ENCODE measurements at places on chromosomes 1 and 21. TPM values are rescaled to one million over a fixed set of nuclear protein-coding genes. Genes with fewer than 3 reads are reported as not detected.

The TMEM82 gene
- total RNA-seq, result not detected

The C1orf87 gene
- total RNA-seq, result not detected

The SLC9C2 gene
- not detected for total RNA-seq

The SYT6 gene
- not detected for total RNA-seq

The GADD45A gene
- 27.4 TPM for total RNA-seq

The ZNF695 gene
- 0.63 TPM for total RNA-seq

The ANGPTL3 gene
- not detected for total RNA-seq

The FAM110D gene
- total RNA-seq, result not detected

The SYT11 gene
- total RNA-seq, result 19.0 TPM

The ADAMTSL4 gene
- total RNA-seq, result not detected

The ASH1L gene
- 22.8 TPM for total RNA-seq

The ADGRL4 gene
- total RNA-seq, result not detected

The RIMKLA gene
- 6.1 TPM for total RNA-seq

The ARMH1 gene
- total RNA-seq, result 49.6 TPM

The LGR6 gene
- total RNA-seq, result 0.08 TPM

The CXADR gene
- total RNA-seq, result 0.88 TPM

The MYBPHL gene
- total RNA-seq, result not detected
